ENCODE measurements at places on chromosomes 2 and 18.

GRCh38 chr2:114009205-114009944 lies 119.5 kb downstream of the ACTR3 start:
- H3K36me3 ChIP-seq: no peaks in the 10 kb centered on the region
- DNase-seq: no peak

DNA sequence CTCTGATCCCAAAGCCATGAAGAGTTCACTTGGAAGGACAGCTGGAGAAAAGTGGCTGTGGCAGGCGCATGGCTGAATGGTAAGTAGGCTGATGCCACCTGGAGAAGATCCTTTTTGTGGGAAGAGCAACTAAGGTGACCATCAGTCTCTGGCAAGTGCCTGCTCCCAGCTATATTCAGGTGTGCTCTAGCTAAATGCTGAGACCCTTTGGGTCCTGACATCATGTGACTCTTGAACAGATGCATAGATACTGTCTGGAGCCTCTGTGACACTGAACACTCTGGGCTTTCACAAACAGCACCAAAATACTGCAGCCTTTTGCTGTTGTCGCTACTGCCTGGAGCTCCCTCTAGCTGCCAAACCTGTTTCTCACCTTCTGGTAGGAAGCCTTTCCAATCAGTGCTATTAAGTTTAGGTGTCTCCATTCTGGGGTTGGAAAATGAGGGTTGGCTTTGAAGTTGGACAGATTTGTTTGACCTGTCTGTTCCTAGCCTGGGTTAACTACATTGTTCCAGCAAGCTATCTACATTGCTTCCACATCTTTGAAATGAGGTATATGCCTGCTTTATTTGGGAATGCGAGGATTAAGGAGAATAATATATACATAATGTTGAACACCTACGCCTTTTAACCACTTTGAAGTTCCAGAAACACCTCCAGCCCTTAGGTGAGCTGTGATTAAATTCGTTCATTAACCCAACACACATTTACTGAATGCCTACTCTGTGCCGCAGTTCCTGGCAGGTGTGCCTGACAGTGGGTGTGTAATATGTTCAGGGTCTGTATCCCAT lies 3.1 kb downstream of the EGR4 start:
- H3K27me3 ChIP-seq: peaks cover 51% of the 10 kb centered on the region
- H3K36me3 ChIP-seq: no peaks in the 10 kb centered on the region
- H3K27ac ChIP-seq: no peak overlapping the region
- DNase-seq: peak; percentile 43
- H3K4me1 ChIP-seq: peaks cover 26% of the 10 kb centered on the region

DNA sequence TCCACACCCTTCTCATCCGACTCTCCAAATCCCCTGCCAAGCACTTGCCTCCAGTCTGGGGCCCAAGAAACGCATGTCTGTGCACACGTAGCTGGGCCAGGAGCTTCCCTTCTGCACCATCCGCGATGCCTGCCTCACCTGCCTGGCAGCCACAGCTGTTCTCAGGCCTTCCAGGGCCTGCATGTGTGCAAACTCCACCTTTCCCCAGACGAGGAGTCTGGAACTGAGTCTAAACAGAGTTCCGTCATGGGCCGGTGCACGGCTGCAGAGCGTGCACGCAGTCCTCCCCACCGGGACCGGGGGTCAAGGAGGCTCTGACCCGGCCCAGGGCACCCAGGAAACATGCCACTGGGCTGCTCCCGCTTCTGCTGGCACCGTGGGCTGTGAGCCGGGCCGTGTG lies 66.8 kb upstream of the SALL3 start:
- no peaks in the 10 kb centered on the region for H3K4me1 ChIP-seq
- no peaks in the 10 kb centered on the region for H3K36me3 ChIP-seq
- no peak overlapping the region for H3K4me3 ChIP-seq
- H3K27me3 ChIP-seq: no peaks in the 10 kb centered on the region
- no peak overlapping the region for H3K27ac ChIP-seq

DNA sequence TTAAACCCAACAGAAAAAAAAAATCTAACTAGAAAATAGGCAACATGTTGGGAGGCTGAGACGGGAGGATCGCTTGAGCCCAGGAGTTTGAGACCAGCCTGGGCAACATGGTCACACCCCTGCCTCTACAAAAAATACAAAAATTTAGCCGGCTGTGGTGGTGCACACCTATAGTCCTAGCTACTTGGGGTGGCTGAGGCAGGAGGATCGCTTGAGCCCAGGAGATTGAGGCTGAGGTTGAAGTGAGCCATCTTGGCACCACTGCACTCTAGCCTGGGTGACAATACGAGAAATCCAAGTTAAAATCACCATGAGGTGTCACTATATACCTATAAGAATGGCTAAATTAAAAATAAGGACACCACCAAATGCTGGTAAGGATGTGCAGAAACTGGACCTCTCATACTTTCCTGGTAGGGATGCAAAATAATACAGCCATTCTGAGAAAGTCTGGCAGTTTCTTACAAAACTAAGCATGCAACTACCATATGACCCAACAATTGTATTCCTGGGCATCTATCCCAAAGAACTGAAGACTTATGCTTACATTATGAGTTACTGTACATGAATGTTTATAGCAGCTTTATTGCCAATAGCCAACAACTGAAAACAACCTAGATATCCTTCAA lies 2.2 kb downstream of the SEPTIN10 start:
- H3K4me1 ChIP-seq: peaks cover 15% of the 10 kb centered on the region
- peaks cover 70% of the 10 kb centered on the region for H3K27me3 ChIP-seq
- no peak overlapping the region for H3K27ac ChIP-seq
- peaks cover 6% of the 10 kb centered on the region for H3K36me3 ChIP-seq
- no peak for DNase-seq
- H3K4me3 ChIP-seq: no peak overlapping the region

DNA sequence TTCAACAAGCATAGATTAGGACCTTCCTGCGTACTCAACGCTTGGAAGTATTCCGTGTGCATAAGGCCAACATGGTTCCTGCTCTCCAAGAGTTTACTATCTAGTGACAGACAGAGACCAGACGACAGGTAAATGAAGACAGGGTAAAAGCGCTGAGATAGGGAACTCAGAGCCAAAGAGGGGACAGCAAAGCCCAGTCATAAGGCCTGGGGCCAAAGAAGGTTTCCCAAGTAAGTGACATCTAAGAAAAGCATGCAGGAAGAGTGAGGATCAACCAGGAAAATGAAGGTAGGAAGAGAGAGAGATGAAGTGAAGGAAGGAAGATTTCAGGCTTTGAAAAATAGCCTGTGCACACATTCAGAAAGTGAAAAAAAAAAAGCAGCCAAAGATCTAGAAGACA lies 76.9 kb upstream of the CDH20 start:
- H3K36me3 ChIP-seq: no peaks in the 10 kb centered on the region
- H3K4me3 ChIP-seq: no peak overlapping the region
- H3K27ac ChIP-seq: no peak overlapping the region
- no peak for DNase-seq
- H3K27me3 ChIP-seq: no peaks in the 10 kb centered on the region

- DNase-seq: no peak
- H3K27me3 ChIP-seq: peaks cover 2% of the 10 kb centered on the region
- no peak overlapping the region for H3K4me3 ChIP-seq
- no peaks in the 10 kb centered on the region for H3K4me1 ChIP-seq
- no peak overlapping the region for H3K27ac ChIP-seq
Measured at GRCh38 chr2:15126373-15126772, 434.8 kb downstream of the NBAS start.

DNA sequence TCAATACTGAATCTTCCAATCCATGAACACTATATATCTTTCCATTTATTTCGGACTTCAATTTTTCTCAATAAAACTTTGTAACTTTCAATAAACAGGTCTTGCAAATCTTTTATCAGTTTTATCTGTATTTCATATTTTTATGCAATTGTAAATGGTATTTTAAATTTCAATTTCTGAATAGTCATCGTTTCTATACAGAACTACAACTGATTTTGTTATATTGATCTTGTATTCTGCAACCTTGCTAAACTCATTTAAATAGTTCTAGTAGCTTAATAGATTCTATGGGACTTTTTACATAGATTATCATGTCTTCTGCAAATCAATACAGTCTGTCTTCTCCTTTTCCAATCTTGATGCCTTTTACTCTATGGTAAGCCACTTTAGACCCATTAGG lies 90.4 kb downstream of the FAM228A start:
- no peak for DNase-seq
- H3K27me3 ChIP-seq: no peaks in the 10 kb centered on the region
- no peak overlapping the region for H3K27ac ChIP-seq
- peaks cover 21% of the 10 kb centered on the region for H3K36me3 ChIP-seq
- no peak overlapping the region for H3K4me3 ChIP-seq

DNA sequence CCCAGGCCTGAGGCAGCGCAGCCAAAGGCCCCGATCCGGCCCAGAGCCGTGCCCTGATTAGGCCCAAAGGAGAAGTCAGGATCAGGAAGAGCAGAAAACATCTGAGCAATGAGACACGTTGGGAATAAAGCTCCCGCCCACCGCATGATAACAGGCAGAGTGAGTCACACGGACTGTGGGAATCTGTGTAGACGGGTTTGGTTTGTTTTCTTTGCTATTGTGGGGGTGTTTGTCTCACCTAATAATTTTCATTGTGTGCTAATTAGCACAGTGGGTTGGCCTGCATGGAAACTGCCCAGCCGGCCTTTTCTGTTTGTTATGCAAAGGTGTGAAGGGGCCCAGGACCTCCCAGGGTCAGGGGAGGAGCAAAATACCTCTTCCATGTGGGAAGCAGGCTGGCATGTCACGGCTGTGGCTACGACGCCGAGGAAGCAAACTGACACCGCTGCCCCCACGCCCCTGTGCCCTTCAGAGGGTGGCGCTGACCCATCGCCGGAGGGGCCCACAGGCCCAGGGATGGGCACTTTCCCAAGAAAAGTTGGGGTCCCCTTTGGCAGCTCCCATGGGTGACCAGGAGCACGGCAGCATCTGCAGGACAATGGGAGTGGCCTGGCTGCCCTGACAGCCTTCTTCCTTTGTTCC lies 68.4 kb upstream of the CTDP1 start:
- no peak overlapping the region for H3K27ac ChIP-seq
- peaks cover 2% of the 10 kb centered on the region for H3K27me3 ChIP-seq
- no peaks in the 10 kb centered on the region for H3K4me1 ChIP-seq
- H3K36me3 ChIP-seq: no peaks in the 10 kb centered on the region

DNA sequence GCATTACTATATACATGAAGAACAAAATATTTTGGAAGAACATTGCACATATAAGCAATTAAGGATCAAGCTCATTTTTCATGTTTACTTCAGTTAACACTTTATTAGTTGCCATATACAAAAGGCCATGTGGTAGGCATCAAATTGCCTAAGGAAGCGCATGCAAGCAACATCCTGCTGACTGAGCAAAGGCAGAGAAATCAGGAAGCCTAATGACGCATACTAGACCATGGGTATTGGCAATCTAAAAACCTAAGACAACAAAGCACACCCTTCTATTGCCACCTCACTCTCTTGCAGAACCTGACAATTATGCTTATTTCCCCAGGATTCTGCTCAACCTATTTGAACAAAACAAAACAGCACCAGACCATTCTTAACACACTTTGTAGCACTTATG lies 171.9 kb downstream of the STK39 start:
- H3K27ac ChIP-seq: no peak overlapping the region
- H3K36me3 ChIP-seq: peaks cover 19% of the 10 kb centered on the region
- H3K27me3 ChIP-seq: no peaks in the 10 kb centered on the region
- no peak for DNase-seq
- H3K4me1 ChIP-seq: no peaks in the 10 kb centered on the region
- no peak overlapping the region for H3K4me3 ChIP-seq

DNA sequence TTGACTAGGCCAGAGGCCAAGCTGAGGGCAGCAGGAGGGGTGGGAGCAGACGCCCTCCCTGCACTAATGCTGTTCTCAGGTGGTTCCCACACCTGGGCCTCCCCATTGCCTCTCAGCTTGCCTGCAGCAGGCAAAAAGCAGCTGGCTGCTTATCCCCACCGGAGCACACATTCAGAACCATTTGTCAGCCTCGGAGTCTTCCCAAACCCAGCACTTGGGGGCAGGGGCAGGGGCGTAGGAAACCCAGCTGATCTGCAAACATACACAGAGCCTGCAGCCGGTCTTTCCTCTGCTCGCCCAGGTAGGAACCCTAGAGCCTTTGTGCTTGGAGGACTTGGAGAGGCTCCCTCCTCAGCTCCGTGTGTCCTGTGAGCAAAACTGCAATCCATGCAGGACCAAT lies 249.8 kb downstream of the CYP26B1 start:
- H3K4me3 ChIP-seq: no peak overlapping the region
- no peaks in the 10 kb centered on the region for H3K4me1 ChIP-seq
- H3K27me3 ChIP-seq: peaks cover 6% of the 10 kb centered on the region
- no peak overlapping the region for H3K27ac ChIP-seq

DNA sequence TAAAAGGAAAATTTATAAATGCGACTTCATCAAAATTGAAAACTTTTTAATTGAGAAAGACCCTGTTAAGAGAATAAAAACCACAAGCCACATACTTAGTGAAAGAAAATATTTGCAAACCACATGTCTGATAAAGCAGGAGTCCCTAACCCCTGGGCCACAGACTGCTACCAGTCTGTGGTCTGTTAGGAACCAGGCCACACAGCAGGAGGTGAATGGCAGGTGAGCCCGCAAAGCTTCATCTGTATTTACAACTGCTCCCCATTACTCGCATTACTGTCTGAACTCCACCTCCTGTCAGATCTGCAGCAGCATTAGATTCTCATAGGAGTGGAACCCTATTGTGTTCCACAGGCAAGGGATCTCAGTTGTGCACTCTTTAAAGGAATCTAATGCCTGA lies 95.5 kb upstream of the CRACDL start:
- peaks cover 2% of the 10 kb centered on the region for H3K36me3 ChIP-seq
- no peaks in the 10 kb centered on the region for H3K27me3 ChIP-seq
- no peaks in the 10 kb centered on the region for H3K4me1 ChIP-seq
- DNase-seq: no peak
- H3K4me3 ChIP-seq: no peak overlapping the region

DNA sequence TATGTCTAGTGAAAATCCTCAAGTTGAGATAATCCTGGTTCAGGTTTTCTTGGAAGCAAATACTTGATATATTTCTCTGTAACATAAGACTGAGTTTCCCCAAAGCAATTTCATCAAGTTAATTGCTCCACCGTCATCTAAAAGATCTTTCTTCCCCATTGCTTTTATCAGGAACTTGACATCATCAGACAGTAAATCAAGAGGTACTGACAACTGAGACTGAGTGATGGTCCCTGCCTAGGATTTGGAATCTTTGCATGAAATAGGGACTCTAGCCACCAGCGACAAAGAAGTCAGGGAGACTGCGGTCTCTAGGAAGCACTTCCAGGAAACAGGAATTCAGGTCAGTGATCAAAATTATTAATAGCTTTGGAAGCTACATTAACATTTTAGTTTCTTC lies 43.4 kb upstream of the SCN1A start:
- H3K27ac ChIP-seq: no peak overlapping the region
- no peak for DNase-seq
- no peak overlapping the region for H3K4me3 ChIP-seq
- H3K27me3 ChIP-seq: no peaks in the 10 kb centered on the region

- no peak for DNase-seq
- no peaks in the 10 kb centered on the region for H3K36me3 ChIP-seq
- H3K27ac ChIP-seq: no peak overlapping the region
- peaks cover 9% of the 10 kb centered on the region for H3K27me3 ChIP-seq
- no peaks in the 10 kb centered on the region for H3K4me1 ChIP-seq
Measured at GRCh38 chr2:152385650-152386049, 50.7 kb downstream of the FMNL2 start.

GRCh38 chr18:57113799-57114420 lies 33.0 kb upstream of the BOD1L2 start:
- DNase-seq: no peak
- H3K36me3 ChIP-seq: no peaks in the 10 kb centered on the region
- H3K27ac ChIP-seq: no peak overlapping the region

Data from activated naive CD8-positive, alpha-beta T cell treated with anti-CD3 and anti-CD28 coated beads, Interleukin-2, amount 50 U/mL, for 24 hours (primary cell).